Activated T-helper 17 cell treated with anti-CD3 and anti-CD28 coated beads, Interleukin-2, amount 50 U/mL, for 72 hours (primary cell): ENCODE measurements at places on chromosomes 5 and 9.

DNA sequence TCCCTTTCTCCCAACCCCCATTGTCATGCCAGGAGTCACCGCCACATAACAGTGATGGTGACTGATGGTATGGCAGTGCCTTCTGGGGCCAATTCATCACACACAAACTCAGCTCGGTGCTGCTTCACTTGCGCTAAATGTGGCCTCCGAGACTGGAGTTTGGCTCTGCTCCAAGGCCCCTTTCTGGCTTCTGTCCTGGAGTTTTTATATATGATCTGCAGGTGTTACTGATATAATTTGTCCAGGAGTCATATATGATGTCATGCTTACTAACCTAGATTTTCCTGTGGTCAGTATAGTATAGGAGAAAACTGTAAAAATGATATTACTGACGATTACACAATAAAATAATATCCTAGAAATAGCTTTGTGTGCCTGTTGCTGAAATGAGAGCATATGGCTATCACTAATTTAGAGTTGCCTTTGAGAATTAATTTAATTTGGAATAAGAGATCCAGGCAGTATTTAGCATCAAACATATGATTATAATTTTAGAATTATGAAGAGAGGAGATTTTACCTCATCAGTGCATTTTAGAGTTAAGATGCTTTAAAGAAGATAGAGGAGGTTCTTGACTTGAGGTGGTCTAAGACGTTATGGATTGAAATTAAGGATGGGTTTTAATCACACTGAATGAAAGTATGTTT is 334.1 kb upstream of the CD180 start:
- no peak for ATAC-seq

GRCh38 chr5:145118127-145118526 is 717.0 kb downstream of the PRELID2 start:
- no peak for ATAC-seq

DNA sequence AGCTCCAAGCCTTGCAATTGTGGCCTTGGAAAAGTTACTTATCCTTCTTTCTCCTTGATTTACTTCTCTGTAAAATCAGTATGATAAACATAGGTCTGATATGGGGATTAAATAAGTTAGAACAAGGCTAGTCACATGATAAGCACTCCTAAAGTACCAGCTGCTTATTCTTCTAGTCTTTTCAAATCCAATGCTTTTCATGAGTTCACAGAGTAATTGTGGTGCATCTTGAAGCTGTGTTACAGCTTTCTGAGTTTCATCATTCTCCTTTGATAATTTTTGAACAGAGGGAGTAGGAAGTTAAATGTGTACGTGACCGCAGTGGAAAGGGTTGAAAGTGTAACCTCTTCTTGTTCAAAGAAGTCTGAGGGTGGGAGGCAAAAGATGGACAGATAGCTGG is 38.8 kb upstream of the CCDC112 start:
- no peak for ATAC-seq

DNA sequence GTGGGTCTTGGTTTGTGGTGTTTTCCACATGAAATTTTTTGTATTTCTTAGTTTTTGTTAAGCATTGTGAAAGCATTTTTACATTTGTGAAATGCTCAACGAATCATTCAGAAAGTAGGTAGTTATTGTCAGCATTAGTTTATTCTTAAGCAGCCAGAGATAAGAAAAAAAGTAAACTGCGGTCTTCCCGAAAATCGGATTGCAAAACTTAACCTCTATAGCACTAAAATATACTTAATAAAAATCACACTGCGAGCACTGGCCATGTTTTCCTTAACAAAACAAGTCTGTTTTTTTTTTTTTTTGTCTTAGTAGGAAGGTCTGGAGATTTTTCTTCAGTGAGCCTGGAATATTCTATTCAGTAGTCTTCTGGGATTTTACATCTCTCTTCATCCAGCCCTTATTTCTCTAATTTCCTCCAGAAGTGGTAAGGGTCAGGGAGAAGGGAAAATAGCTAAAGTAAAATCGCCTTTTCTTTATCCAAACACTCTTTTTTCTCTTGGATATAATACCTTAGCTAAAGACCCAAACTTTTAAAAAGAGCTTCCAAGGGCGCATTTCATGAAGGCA is 289.9 kb downstream of the DMAC1 start:
- ATAC-seq, result no peak

GRCh38 chr5:92518318-92518904 is 1062.6 kb downstream of the NR2F1-AS1 start:
- ATAC-seq, result peak; percentile 69

DNA sequence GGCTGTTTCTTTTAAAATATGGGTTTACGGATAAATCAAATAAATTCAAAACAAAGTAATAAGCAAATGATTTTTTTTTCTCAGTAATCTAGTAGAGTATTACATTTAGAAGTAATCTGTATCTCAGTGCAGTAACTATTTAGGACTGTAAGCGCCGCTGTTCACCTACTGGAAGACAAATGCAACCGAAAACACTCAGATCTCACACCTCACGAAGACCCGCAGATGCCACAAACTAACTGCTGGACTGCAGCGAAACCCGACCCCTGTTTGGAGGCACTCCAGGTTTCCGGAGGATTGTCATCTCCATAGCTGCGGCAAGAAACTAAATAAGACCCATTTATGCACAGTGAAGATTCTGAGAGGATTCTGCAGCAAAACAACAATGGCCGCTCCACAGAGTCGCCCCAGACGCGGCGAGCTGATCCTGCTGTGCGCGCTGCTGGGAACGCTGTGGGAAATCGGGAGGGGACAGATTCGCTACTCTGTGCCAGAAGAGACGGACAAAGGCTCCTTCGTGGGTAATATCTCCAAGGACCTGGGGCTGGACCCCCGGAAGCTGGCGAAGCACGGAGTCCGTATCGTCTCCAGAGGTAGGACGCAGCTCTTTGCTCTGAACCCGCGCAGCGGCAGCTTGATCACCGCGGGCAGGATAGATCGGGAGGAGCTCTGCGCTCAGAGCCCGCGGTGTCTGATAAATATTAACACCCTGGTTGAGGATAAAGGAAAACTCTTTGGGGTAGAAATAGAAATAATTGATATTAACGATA is at the start of gene PCDHGA8:
TSS of gene PCDHGA8 (plus strand) at position 205 of the 770 bp plus-strand sequence. CDS start at position 386, 181 bp downstream.
- ATAC-seq, result no peak

DNA sequence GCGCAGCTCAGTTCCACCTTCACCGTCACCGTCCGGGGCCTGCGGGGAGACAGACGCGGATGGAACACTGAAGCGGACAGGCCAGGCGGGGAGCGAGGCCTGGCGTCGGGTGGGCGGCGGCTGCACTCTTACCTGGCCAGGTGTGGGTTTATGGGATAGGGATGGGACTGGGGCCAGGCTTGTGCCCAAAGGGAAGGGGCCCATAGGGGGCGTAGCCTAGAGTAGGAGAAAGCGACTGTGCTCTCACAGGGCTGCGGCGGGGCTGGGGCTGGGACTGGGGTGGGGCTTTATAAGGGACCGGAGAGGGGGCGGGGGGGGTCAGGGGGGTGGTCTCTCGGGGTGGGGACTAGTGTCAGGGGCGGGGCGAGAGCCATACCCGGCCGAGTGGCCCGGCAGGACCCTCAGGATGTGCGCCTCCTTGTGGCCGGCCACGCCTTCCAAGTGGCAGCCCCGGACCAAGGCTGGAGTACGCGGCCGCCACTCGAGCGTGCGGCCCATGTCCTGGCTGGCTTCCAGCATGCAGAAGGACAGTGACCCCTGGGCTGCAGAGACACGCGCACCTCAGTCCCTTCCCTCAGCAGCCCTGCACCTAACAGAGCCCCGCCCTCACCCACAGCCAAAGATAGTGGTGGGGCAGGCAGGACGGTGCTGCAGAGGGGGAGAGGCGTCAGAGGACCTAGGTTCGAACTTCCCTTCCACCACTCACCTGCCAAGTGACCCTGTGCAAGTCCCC is 22.8 kb downstream of the FPGS start:
- no peak for ATAC-seq

GRCh38 chr5:163408311-163408923 is 29.0 kb upstream of the CCNG1 start:
- peak; percentile 66 for ATAC-seq

- ATAC-seq, result no peak
These were observed 158.9 kb downstream of the SAXO1 start for GRCh38 chr9:18874069-18874468.

DNA sequence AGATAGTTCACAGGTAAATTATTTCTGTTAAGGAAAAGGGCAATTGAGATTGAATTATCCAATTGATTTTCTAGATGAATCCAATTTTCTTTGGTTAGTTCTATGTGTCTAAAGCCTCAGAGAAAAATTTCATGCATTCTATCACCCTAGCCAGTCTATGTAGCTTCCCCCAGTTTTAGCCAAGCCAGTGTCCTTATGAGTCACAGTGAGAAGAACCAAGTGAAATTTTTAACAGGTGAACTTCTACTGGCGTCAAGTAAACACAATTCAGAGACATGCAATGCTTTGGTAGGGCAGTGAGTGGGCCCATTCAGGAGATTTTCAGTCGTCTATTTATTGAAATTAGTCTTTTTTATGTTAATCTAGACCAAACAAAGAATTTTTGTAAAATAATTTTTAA is 1077.4 kb upstream of the ARRDC3 start:
- no peak for ATAC-seq

- no peak for ATAC-seq
These were observed 313.1 kb upstream of the PIK3R1 start for GRCh38 chr5:67902497-67902830.

- ATAC-seq, result no peak
These were observed 173.7 kb downstream of the GABRB2 start for GRCh38 chr5:161372682-161373344.

- no peak for ATAC-seq
These were observed 371.4 kb downstream of the SEMA5A start for GRCh38 chr5:9174446-9174845.

- no peak for ATAC-seq
These were observed 151.0 kb upstream of the SLC24A2 start for GRCh38 chr9:19939734-19940278.

GRCh38 chr5:53924392-53924791 is 364.0 kb downstream of the NDUFS4 start:
- no peak for ATAC-seq

DNA sequence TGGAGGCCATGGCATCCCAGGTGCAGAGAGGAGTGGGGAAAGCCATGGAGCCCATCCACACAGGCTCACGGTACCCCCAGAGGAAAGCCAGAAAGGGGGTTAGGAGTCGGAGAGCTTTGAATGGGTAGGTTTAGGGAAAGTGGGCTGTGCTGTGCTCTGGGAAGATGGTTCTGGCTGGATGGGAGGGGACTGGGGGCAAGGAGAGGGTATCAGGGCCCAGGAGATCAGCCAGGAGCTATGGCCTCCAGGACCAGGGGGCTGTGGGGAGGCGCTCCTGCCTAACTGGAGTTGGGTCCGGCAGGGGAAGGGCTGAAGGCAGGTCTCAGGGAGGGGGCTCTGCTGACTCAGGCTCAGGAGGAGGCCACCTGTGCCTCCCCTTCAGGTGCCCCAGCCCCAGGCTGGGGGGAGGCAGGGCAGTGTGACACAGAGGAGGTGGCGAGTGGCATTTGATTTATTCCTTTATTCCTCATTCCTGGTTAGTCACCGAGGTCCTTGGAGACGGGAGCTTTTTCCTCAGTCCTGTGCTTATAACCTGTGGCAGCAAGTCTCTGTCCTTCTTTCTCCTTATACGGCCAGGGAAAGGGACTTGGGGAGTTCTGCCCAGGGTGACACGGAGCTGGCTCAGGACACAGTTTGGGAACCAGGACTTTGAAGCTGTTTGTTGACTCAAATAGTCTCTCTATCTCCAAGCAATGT is 60.8 kb downstream of the TSTD2 start:
- ATAC-seq, result no peak

DNA sequence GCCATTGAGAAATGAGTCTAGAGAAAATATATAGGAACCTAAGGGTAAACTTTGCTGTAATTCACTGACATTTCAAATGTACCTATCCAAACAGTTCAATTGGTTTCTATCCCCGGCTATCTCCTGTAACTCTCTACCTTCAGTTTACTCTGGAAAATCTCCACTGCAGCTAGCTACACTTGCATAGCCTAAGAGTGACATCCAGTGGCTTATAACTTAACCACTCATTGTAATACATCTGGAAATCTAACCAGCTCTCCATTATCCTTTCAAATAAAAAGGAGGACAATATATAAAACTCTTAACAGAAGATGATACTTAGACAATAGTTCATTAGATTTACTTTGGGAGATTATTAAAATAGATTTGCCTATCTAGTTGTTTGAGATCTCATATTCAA is 35.3 kb upstream of the SPDL1 start:
- no peak for ATAC-seq

DNA sequence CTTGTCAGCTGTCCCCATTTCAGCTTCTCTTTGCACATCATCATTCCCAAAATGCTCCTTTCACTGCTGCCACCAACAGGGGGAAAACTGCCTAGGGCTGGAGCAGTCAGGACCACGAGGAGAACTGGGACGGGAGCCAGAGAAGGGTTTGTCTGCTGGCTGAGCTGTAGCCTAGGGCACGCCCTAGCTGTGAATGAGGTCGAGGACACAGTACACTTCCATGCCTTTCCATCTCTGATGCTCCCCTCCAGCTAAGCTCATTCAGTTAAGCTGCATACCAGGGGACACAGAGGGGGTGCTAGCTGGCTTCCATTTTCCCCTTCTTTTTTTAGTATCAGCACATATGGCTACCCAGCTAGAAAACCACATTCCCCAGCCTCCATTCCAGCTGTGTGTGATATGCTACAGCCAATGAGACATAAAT is 64.7 kb downstream of the STK10 start:
- no peak for ATAC-seq

DNA sequence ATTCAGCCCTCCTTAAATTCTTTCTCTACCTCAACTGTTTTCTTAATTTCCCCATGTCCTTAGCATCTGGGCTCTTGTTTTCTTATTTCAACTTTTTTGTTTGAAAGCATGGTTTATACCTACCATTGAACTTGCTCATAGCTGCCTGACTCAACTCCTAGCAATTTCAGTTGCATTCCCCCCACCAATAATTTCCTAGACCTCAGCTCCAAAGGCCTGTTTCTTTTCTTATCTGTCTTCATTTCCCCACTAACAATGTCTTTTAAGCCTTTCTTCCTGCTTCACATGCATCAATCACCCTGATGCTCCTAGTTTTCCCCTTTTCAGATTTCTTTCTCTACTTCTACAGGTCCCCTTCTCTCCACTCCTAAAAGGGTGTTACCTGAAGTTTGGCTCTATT is 129.7 kb upstream of the PDE4D start:
- ATAC-seq, result no peak

DNA sequence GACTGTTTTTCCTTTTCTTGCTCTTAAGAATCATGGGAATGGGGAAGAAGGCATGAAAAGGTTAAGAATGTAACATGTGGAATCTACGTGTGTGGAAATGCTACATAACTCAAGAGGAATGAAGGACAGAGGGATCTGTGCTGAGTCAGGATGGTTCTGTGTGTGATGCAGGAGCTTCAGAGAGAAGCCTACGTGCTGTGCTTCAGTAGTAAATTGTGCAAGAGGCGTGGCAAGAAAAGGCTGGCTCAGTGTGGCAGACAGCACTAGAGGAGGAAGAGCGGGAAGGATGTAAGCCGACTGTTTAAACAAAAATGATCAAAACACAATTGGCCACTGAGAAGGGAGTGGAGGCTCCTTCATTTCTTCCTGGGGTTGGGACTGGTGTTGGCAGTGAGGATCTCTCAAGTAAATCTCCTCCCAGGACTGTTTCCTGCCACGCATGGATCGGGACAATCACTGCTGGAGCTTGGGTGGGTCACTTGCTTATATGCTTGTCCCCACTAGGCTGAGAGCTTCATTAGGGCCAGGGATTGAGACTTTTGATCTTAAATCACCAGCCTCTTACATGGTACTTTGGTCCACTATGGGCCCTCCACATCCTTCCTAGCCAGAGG is 59.4 kb upstream of the BASP1 start:
- no peak for ATAC-seq
